ENCODE measurements at places on chromosomes 4 and X.

GRCh38 chr4:16218950-16219349, 7.3 kb downstream of the TAPT1 start:
- no peak for DNase-seq

DNA sequence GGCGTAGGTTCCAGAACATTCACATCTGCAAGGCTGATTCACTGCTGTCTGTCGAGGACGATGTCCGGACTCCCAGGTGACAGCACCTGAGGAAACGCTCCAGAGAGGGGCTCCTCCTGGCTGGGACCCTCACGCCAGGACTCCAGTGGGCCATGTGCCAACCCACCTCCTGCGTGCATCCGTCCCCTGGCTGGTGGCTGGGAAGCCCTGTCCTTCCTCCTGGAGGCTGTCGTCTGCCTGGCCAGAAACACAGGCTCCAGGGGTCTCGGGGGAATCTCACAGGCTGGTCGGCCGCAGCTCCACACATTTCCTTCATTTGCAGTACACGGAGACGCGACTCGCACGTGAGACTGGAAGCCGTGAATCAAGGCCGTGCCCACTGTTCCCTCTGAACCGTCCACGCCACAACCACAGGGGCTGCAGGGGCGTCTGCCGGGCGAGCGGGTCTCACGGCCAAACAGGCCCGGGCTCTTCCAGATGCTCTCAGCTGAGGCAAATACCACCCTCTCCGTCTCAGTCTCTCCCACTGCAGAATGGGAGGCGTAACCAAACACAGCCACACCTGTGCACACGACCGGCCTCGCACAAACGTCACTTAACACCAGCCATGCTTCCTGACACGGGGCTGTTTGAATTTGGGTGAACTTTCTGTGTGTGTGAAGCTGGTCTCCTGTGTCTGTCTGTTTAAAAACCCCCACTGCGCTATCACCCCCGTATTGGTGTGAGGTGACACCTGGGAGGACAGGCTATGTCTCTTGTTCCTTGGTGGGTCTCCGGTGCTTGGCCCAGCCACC, 38.7 kb upstream of the MXD4 start:
- no peak for DNase-seq

DNA sequence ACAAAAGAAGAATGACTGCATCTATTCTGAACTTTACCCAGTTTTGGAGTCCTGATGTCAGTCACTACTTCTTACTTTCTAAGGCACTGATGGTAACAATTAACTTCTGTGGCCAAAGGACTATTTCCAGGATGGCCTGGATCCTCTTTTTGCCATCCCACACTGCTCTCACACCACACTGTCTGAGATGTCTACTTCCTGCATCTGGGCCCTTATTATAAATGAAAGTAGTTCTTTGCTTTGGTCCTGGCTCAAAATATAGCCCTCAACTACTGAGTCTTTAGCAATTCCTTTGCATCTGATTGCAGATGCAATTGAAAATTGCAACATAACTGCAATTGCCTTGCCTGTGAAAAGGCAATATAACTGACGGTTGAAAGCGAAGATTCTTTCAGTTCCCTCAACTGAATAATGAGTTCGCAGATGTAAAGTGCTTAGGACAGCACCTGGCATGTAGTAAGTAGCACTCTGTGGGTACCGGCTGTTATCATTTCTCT, 44.2 kb downstream of the COQ2 start:
- no peak for DNase-seq

DNA sequence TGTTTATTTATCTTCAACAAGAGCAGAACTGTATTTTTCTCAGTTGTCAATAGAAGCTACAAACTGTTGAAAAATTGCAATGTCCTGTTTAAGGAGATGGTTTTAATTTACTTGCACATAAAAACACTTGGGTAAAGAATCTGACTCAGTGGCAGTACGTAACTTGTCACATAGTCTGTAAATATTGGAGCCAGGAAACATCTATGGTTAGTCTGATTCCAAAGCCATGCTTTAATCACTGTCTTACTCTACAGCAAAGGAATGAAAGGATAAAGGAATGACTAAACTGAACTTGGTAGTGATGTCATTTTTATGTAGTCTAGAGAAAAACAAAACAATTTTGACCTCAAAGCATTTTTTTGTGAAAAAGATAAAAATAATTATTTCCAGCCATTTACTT, 537.2 kb downstream of the STIM2 start:
- no peak for DNase-seq

GRCh38 chr4:127506283-127506682, 126.5 kb upstream of the INTU start:
- no peak for DNase-seq

DNA sequence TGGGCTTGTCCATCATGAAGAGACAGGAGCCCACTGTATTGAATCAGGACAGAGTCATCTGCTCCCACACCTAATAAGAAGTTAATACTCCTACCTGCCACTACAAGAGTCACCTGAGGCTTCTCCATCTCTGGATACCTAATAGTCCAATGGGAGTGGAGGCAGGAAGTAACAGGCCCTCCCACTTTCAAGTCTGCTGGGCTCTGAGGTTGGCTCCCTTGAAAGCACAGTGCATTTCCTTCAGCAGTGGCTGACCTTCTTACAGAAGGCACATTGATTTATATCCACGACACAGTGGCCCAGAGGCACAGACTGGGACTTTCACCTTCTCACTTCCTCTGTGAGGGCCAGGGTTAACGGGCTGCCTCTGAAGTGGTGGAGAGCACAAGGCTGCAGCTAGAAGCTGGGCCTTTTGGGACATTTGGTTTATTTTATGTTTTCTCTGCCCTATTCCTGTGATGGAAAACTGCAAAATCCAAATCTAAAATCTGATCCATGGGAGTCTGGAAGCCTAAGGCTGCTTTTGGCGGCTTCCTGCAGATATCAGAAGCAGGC, 38.1 kb downstream of the FRG2 start:
- no peak for DNase-seq

GRCh38 chr4:156503119-156503518, 468.5 kb downstream of the PDGFC start:
- DNase-seq = no peak

DNA sequence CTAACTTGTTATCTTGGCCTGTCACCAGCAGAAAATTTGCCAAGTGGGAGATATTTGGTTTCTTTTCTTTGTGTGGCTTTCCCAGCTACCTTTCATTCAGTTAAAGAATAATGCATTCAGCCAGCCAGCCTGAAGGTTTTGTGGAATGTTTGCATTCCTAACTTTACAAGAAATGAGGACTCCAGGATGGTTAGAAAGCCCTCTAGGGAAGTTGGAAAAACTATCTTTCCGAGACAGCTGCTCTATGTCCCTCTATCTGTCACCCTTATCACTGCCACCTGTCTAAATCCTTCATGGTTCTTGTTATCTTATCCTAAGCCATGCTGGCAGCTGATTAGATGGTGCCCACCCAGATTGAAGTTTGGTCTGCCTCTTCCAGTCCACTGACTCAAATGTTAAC, 384.2 kb downstream of the SH3BGRL start:
- no peak for DNase-seq
